ENCODE measurements at places on chromosomes 12 and 14.

DNA sequence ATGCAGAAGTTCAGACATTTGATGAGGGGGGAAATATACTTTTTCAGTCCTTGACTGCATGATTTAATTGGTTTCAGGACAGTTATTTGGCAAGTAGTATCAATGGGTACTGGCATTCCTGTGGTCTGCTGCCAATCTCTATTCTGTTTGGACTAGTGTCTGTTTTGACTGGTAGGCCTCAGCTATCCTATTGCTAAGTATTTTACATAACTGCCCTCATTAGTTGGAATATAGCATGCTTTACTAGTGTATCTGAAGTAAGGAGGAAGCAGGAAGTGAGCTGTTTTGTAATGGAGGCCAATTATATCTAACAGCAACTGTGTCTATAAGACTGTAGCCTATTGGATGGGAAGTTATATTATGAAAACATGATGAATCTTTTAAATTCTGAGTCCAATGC lies 104.3 kb downstream of the FLRT2 start:
- DNase-seq: no peak

DNA sequence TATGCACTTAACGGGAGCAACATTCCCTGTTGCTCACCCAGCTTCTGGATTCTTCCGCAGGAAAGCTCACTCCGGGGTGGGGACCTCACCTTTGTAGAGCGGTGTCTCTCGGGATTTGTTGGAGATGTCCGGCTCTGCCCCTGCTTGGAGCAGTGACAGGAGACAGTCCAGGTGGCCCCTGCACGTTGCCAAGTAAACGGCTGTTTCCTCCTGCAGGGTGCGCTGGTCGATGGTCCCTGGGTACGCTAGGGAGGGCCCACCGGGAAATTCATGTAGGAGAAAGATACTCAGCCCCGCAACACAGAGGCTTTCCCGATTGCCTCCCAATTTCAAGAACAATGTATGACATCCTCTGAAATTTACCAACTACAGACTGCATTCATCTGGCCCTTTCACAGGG lies 23.1 kb downstream of the ASB2 start:
- DNase-seq: no peak

DNA sequence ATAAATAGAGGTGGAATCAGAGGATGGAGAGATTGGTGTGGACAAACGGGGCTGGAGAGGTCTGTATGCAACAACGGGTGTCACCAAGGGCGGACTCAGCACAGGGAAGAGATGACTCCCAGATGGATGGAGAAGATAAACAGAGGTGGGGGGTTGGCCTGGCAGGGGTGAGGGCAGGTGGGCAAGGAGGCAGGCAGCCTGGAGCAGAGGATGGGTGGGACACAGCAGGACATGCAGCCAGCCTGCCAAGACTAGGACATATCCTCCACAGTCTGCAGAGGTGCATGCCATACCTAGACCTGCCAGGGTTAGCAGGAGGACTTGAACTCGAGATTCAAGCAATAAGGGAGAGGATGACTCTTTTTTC lies 56.2 kb downstream of the TTC7B start:
- DNase-seq: no peak

GRCh38 chr14:67806246-67806645 lies 10.1 kb downstream of the ZFYVE26 start:
- no peak for DNase-seq

- no peak for DNase-seq
Observed at GRCh38 chr14:99134516-99135046, 137.4 kb downstream of the BCL11B start.

DNA sequence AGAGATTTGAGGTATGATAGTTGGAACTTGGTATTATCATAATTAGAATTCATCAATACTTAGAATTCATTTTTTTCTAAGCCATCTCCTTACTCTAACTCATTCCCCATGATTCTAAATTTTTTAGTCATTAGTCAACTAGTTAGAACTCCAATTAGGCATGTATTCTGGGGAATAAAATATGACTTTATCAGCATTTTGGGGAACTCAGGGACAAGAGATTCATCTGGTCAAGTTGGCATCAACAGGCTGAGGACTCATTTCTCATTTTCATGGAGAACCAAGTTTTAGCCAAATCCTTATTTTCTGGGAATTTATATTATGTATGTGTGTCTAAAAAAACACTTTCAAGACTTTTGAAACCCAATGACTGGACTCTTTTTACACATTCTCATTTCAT lies 29.2 kb downstream of the DIP2B start:
- DNase-seq: no peak

DNA sequence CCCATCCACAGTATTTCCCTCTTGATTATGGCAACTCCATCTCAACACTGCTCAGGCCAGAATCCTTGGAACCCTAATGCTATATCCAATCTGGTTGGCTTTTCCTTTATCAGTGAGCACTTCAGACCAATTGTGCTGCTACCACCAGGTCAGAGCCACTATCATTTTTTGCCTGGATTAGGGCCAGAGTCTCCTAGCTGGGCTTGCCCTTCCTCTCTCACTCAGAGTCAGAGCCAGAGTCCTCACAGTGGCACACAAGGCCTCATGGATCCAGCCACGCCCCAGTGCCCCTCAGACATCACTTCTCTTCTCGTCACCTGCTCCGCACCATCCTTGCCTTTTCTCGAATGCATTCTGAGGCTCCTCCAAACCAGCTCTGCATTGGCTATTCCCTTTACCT lies 211.1 kb downstream of the ANO6 start:
- no peak for DNase-seq

GRCh38 chr12:100359822-100360221 lies 2.9 kb downstream of the SLC17A8 start:
- no peak for DNase-seq

- no peak for DNase-seq
Observed at GRCh38 chr14:64757601-64758000, 53.4 kb downstream of the PLEKHG3 start.

GRCh38 chr14:68787092-68787992 lies 5.5 kb downstream of the ZFP36L1 start:
- DNase-seq: no peak

Measured in stimulated activated CD4-positive, alpha-beta T cell treated with anti-CD3 and anti-CD28 coated beads, Interleukin-15, amount 100 ng/mL, for 48 hours (primary cell).